Activated CD4-positive, CD25-positive, alpha-beta regulatory T cell treated with anti-CD3 and anti-CD28 coated beads, Interleukin-2, amount 50 U/mL, for 24 hours (primary cell): ENCODE measurements at places on chromosomes 3 and 15.

- ATAC-seq, result no peak
Measured at GRCh38 chr3:147369661-147370123, 36.7 kb downstream of the ZIC4 start.

- ATAC-seq, result no peak
Measured at GRCh38 chr3:193317682-193318300, 60.8 kb downstream of the ATP13A5 start.

GRCh38 chr3:28280781-28281180, 39.4 kb downstream of the CMC1 start:
- no peak for ATAC-seq

DNA sequence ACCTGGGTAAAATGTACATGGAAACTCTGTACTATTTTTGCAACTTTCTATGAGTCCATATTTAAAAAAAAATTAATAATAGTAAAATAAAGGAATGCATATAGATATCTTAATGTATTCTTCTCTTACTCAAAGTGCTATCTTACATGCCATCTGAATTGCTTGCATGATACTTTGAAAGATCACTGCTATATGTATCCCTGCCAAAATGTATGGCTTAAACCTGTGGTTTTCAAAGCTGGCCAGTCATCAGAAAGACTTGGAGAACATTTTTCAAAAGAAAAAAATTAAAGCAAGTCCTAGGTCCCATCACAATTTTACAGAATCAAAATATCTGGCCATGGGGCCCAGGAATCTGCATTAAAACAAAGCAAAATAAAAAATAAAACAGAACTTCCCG, 262.1 kb downstream of the LPP start:
- ATAC-seq, result no peak

DNA sequence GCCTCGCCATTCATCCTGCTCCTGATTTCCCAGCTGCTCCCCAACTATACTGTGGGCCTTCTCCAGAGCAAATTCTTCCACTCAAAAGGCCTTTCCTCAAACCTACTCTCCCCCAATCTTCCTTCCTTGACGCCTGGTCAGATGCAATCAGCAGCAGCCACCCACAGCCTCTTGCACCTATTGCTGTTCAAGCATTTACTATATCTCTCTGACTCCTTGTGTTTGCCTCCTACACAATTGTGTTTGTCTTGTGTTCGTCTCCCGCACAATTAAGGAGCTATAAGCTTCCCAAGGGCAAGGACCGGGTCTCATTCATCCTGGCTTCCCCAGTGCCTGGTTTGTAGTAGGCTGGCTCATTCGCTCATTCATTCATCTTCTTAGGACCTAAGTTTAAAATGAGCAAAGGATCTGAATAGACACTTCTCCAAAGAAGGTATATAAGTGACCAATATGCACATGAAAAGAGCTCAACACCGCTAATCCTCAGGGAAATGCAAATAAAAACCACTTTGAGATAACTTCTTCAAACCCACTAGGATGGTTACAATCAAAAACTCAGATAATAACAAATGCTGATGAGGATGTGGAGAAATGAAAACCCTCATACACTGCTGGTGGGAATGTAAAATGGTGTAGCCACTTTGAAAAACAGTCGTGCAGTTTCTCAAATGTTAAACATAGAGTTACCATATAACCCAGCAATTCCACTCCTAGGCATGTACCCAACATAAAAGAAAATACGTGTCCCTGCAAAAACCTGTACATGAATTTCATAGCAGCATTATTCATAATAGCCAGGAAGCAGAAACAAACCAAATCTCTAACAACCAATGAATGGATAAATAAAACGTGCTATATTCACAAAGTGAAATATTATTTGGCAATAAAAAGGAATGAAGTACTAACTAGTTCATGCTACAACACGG, 31.0 kb downstream of the MEGF11 start:
- ATAC-seq, result no peak

DNA sequence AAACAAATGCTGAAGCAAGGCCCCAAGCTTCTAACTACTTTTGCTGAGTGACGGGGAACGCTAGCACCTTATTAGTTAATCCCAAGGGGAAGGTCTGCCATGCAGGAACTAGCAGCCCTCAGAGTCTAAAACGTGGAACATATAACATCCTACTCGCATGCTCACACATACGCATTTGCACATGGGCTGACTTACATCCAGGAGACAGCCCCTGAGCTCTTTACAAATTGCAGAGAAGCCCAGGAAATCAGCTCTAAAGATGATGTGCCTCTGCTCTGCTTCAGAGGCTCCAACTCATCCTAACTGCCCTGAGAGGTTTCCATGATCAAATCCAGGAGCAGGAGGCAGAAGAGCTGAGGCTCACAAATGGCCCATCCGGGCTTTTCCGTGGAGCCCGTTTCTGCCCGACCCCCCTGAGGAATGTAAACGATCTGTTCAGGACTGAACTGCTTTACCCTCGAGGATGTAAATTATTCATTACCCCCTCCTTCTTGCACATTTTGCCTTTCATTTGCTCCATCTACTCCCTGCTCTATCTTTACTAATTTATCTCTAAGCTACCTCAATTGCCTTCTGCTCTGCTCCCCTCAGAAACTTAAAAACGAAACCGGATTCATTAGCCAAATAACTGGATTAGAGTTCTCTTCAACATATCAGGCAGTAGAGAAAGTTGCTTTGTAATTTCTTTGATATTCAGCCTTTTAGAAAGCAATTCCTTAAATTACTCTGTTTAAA, 141.9 kb upstream of the CCDC54 start:
- ATAC-seq, result no peak

- ATAC-seq, result no peak
Measured at GRCh38 chr15:55552926-55553325, 35.2 kb downstream of the PYGO1 start.

- no peak for ATAC-seq
Measured at GRCh38 chr3:30268288-30268687, 338.1 kb upstream of the TGFBR2 start.

- no peak for ATAC-seq
Measured at GRCh38 chr15:32951736-32952464, 234.1 kb downstream of the GREM1 start.

GRCh38 chr15:76866716-76867321, 38.3 kb downstream of the SCAPER start:
- ATAC-seq, result no peak

- ATAC-seq, result no peak
Measured at GRCh38 chr3:16056217-16056616, 118.3 kb upstream of the GALNT15 start.

DNA sequence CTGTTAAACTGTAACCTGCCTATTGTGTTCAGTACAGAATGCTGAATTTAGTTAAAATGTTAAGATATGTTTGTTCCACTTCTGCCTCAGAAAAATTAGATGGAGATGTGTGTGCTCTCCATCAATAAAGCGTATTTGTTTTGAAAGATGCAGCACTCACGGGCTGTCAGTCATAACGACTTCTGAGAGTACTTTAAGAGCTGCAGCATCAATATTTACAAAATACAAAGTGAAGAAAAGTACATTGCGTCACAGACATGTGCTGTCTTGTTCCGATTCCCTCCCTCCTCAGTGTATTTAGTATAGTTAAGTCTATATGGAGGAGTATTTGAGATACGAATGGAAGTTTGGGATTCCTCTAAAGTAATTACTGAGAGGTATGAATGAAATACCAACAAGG, 166.6 kb downstream of the BBX start:
- no peak for ATAC-seq

- no peak for ATAC-seq
Measured at GRCh38 chr3:119368298-119368697, 74.1 kb downstream of the ARHGAP31 start.

DNA sequence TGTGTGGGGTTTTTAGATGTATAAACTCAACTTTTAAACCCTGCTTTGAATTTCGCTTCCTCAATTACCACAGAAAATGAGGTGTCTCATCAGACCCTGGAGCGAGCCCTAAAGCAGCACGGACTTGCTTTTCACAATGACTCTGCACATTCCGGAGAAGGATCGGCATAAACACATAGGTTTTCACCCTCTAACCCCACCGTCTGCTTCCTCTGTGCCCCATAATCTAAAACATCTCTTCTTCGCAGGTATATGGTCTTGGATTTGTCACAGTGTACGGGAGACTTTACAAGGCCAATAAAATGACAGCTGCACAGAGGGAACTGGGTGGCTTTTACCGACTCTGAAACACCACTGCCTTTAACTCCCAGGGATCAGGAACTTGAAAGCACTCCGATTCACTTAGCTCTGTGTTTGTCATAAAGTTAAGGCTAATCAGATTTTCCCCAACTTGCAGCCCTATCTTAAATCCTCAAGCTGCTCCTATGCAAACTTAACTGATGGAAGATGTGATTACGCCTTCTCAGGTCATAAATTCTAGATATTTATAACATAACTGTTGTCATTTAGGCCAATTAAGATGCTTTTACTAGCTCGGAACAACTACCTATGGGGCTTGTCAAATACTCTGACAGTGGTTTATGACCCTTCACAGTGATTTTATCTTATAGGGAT, 133.4 kb upstream of the WNT5A start:
- ATAC-seq, result no peak

GRCh38 chr3:24110051-24110450, 165.0 kb downstream of the NR1D2 start:
- no peak for ATAC-seq

DNA sequence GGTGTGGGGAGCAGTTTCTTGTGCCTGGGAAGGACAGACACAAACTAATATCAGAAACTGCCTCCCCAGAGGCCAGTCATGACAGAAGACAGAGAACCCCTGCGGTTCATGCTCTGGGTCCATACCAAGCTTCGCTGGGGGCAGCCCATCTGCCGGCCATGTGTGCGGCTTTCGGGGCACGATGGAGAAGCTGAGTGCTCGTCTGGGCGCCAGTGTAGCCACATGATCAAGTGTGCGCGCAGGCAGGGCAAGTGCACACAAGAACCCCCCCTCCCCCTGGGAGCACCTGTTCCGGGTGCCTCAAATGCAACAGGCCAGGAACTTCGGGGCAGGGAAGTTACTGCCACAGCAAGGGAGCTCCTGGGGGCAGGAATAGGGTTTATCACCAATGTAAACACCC, 1.8 kb downstream of the ADAMTS17 start:
- no peak for ATAC-seq

DNA sequence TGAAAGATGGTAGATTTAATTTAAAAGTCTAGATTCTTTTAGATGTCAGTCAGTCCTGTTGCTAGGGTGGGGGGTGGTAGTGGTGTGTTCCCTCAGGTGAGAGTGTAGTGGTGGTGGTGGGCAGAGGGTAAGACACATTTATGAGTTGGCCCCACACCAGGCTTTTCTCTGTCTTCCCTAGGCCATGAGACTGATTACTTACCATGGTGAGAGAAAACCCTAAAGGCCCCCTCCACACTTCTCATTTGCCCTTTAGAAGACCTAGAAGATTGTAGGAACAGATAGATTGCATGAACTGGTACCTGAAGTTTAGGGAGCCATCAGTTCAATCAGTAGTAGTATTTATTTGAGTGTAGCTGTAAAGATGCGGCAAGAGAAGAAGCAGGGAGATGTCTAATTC, 20.9 kb downstream of the FNDC3B start:
- ATAC-seq, result no peak

DNA sequence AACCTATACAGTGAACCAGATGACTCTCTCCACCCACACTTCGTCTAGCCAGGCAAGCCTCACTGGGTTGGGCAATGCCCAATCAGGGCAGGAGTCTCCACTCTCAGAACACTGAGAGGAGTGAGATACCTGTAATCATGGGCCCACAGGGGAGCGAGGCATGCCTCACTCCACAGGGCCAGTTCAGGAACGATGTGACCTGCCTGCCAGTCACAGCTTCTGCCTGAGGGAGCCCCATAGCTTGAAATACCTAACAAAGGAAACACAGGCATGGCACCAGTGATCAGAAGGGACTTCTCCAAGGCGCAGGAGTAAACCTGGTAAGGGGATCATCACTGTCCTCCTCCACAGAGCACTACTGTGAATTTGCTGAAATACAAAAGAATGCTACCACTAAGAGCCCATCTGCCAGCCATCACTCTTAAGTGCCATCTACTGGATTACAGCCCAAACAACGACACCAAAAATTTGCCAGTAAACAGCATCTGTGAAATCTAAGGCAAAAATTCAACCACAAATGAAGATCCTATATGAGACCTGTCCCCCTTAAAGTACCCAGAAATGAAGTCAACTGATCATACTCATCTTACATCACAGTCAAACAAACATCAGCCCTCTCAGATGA, 689.9 kb upstream of the SEMA6D start:
- no peak for ATAC-seq

DNA sequence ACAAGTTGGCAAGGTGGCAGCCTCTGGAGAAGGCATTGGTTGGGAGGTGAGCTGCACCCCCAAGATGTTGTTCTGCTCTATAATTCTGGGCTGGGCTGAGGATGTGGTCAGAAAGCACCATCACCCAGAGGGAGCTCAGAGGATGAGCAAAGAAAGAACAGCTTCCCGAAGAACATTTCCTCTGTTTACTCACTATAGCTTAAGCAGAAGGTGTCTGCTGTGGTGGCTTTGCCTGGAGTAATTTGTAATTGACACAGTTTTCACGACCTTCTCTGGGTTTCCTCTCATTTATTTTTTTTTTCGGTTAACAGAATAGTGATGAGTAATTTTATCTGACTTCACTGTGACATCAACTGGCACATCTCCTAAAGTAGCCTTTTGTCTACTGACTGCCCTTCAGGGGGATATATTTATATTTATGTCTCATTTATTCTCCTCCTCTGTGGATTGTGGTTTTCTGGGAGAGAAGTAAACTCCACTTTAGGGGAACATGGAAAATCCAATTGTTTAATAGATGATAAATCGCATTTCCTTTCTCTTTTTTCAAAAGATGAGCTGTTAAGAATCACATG, 49.5 kb upstream of the ABHD17C start:
- ATAC-seq, result no peak

GRCh38 chr3:20552605-20553275, 366.7 kb upstream of the SGO1 start:
- no peak for ATAC-seq
